NCI-H526 (cell line): ENCODE measurements at places on chromosomes 1 and 21.

DNA sequence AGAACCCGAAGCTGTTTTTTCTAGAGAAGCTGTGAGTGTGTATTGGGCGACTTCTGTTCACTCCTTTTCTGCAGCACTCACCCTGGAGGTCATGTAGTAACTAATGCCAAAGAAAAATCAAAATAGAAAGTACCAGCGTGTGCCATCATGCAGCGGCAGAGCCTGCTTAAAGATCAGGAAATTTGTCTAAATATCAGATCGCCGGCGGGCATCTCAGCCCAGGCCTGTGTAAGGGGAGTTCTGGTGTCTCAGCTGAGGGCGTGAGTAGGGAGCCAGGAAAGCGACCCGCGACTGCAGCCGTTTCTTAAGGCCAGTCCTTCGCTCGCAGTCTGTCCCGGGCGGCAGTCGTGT lies 768 bp downstream of the EDARADD start:
- no peak for DNase-seq

GRCh38 chr1:219682788-219683187 lies 69.9 kb upstream of the ZC3H11B start:
- DNase-seq, result no peak

DNA sequence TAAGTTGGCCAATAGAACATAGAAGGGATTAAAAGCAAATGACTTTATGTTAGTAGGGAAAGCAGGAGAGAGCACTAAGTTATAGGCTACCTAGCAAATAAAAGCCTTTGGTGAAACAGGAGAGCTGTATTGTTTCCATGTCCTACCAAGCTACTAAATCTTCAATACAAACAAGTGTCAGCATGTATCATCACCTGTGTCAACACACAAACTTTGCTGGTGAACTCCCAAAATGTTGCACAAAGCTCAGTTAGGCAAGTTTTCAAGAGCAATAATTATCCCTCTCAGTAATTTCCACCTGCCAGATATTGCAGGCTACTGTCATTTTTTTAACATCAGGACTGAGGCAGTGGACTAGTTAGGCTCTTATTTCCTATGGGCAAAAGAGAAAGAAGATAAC lies 77.7 kb upstream of the ADAM30 start:
- DNase-seq, result no peak

- DNase-seq, result no peak
Measured at GRCh38 chr1:208868554-208868953, 624.4 kb upstream of the PLXNA2 start.

GRCh38 chr1:221309723-221310122 lies 430.5 kb downstream of the HLX start:
- DNase-seq, result peak; percentile 2

DNA sequence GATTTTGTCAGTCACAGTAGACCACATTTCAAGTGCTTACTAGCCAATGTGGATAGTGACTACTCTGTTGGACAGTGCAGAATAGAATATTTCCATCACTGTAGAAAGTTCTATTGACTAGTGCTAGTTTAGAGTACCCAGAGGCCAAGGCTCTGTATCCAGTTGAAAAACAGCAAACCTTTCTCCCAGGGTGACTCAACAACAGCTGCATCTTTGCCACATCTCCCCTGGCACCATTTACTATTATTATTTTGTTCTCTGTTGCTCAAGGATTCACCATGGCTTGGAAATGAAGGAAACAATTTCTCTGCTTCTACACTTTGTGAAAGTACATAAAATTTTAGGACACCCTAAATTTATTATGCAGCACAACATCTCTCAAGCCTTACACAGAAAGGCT lies 85.3 kb upstream of the WDR26 start:
- no peak for DNase-seq

- DNase-seq, result peak; percentile 77
Measured at GRCh38 chr1:35708441-35708921, 10.2 kb downstream of the C1orf216 start.

DNA sequence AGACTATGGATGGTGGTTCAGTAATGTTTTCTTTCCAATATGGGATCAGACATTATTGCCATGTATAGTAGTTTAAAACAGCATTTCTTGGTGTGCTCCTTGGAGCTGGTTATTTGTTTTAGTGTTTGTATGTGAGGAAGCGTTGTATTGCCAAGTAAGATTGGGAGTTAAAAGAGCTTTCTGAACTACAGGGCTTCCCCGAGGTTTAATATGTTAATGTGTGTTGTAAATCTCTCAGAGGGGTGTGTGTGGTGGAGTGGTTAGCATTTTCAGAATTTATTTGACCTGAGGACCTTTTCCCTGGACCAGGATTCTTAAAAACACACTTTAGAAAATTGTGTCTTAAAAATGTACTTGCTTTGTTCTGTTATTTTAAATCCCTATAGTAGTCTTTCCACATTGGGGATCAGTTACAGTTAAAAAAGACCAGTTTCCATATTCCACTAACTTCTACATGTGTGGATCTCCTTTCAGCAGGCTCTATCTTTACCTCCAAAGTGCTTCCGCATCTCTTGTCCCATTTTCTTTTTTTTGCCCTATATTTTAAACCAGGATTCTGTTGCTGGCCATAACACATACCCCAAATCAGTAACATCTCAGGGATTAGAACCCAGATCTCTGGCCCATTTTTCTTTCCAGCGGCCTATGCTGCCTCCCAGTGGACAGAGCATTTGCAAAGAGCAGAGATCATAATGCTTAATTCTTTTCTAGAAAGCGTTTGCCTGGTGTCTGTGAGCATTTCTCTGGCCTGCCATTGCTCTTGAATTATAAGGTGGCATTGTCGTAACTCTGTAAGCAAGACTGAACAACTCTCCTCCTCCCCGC lies 58.6 kb downstream of the PBX1 start:
- peak; percentile 42 for DNase-seq

- DNase-seq, result peak; percentile 85
Measured at GRCh38 chr1:44031252-44032169, at the start of gene SLC6A9. Gene SLC6A9 (minus strand): TSS chr1:44031462. CDS start chr1:44024277, 7,185 bp downstream.

DNA sequence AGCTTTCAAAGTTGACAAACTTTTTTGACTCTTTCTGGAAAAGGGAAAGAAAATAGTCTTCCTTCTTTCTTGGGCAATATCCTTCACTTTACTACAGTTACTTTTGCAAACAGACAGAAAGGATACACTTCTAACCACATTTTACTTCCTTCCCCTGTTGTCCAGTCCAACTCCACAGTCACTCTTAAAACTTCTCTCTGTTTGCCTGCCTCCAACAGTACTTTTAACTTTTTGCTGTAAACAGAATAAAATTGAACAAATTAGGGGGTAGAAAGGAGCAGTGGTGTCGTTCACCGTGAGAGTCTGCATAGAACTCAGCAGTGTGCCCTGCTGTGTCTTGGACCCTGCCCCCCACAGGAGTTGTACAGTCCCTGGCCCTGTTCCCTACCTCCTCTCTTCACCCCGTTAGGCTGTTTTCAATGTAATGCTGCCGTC lies 160.8 kb upstream of the SGIP1 start:
- DNase-seq, result no peak

- DNase-seq, result no peak
Measured at GRCh38 chr1:41370756-41371420, 9.7 kb downstream of the FOXO6 start.

DNA sequence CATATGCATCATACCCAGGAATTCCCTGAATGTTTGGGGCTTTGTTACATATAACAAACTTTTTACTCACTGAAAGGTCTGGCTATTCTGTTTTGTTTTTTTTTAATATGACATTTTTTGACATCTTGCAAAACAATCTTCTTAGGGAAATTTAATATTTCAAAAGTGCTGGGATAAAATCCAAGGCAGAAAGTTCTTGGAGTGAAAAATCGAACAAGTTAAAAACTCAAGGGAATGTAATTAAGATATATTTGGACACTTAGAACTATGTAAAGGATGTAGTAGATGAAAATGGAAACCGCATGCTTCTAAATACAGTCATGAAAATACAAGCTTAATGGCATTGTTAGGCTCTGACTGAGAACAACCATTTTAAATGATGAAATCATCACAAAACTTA lies 8.6 kb downstream of the CHODL start:
- DNase-seq, result no peak

GRCh38 chr1:107414550-107414949 lies 273.7 kb downstream of the NTNG1 start:
- no peak for DNase-seq

- peak; percentile 84 for DNase-seq
Measured at GRCh38 chr1:6488602-6489382, 2.7 kb downstream of the PLEKHG5 start.

DNA sequence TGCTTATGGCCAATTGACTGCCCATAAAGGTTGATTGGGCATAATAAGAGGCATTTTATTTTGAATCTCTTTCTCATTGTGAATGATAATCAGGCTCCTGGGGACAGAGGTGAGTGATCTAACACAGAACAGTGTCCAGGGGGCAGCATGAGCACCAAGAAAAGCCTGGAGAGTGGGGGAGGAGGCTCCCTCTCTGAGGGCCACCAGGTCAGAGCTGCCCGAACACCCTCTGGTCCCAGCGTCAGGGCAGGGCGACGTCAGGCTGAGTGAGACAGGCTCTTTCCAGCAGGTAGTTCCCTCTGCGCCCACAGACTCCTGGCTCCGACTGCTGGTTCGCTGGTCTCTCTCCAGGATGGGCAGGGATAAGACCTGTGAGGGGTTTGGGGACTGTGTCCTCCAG lies 250.2 kb upstream of the C1orf174 start:
- DNase-seq, result no peak

DNA sequence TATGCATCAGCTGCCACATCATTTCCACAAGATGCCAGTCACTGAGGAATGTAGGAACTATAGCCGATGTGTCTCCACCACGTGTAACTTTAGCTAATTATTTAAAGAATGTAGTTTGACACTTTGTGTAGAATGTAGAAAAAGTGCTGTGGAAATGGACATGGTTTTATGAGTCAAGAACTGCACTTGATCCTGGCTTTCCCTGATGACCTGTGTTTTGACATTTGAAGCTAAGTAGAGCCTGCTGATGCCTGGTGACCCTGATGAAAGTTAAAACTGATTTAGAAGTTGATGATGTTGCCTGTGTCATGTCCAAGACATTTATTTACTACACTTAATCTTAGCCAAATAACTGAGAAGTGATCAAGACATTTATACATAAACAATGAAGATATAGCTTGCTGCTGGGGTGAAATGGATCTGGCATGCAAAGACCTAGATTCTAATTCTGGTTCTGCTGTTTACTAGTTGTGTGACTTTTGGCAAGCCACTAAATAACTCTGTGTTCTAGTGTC lies 4.4 kb upstream of the OSBPL9 start:
- no peak for DNase-seq

DNA sequence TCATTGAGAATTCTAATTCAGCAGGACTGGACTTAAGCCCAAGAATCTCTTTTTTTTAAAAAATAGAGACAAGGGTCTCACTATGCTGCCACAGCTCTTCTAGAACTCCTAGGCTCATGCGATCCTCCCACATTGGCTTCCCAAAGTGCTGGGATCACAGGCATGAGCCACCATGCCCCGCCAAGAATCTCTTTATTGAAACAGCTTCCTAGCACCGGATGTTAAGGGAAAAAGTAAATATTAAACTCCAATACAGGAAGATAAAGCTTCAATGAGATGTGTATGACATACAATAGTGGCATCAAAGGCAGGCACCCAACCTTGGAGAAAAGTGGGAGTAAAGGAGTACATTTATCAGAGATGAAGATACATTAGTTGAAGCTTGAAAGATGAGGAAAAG lies 25.5 kb downstream of the PUM1 start:
- DNase-seq, result no peak

DNA sequence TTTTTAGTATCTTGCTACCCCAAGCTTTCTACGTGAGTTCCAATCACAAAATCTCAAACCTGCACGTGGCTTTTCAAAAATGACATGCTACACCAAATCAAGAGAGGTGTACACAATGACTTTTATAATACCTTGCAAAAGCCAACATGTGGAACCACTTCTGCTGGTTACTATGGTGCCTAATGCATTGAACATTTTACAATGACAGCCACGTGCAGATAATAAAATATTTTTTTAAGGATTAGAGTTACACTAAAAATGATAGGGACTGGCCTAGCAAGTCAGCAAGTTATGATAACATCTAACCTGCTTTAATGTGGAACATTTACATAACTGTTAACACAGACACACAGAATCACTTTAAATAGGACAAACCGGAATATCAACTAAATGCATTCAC lies 30.2 kb downstream of the EYA3 start:
- DNase-seq, result peak; percentile 86

DNA sequence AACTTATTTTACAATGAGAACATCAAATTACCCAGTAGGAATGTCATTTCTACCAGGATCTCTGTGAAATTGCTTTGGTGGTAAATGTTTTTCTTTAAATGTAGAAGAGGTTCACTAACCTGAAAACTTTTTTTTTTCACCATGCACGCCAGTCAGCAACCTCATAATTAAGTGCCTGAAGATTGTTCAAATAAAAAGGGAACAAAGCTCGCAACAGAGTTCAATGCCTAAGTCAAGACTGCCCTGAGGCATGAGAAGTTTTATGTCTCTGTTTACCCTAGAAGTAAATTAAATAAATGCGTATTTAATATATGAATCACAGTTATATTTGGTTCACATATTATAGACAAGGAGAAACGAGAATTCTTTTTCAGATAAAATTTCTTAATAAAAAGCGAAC lies 13.8 kb upstream of the SYDE2 start:
- no peak for DNase-seq
